ENCODE measurements at places on chromosomes 4 and X. TPM values are rescaled to one million over a fixed set of nuclear protein-coding genes. Genes with fewer than 3 reads are reported as not detected.

CT45A5 gene
- not detected for polyA plus RNA-seq

IL9R gene
- not detected for polyA plus RNA-seq

ARR3 gene
- polyA plus RNA-seq: not detected

SLC9B1 gene
- 1.8 TPM for polyA plus RNA-seq

EXOC1 gene
- 15.6 TPM for polyA plus RNA-seq

SSX2 gene
- polyA plus RNA-seq: not detected

DCHS2 gene
- polyA plus RNA-seq: not detected

CCDC110 gene
- not detected for polyA plus RNA-seq

FGB gene
- not detected for polyA plus RNA-seq

- no peak for DNase-seq
Measured at GRCh38 chr4:79296768-79297428, 29.0 kb downstream of the NAA11 start.

GRCh38 chrX:43741843-43742573 lies 85.9 kb downstream of the MAOA start:
- DNase-seq: no peak

DNA sequence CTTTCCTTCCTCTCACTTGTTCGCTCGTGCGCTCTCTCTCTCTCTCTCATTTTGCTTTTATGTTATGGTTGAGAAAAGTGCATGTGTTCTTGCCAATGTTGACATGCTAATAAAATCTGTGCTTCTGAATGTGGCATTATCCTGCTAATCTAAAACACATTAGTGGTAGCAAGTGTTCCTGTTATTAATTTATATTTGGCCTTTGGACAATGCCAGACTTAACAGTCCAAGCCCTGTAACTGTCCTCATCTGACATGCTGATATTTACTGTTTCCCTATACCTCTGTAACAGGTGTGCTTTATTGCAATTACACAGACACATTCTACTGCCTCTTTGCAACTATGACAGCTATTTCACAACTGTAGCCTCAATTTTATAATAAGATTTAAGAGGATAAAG lies 2.7 kb downstream of the PPARGC1A start:
- DNase-seq: no peak

- no peak for DNase-seq
Measured at GRCh38 chr4:76729980-76730379, 168.0 kb downstream of the SOWAHB start.

DNA sequence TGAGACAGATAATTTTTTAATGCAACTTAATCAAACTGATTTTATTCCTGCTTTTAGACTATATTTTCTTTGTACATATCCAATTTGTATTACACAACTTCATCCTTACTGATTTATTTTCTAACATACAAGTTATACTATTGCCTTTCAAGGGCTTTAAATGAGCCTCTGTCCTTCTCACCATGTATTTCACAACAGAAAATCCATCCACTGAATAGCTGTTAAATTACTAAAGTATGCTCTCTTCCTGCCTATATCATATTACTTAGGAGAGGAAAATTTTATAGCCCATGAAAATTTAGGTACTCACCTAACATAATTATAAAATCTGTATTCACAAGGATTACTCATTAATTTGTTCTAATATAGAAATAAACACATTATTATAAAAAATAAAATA lies 528.6 kb downstream of the ANKRD50 start:
- DNase-seq: no peak

DNA sequence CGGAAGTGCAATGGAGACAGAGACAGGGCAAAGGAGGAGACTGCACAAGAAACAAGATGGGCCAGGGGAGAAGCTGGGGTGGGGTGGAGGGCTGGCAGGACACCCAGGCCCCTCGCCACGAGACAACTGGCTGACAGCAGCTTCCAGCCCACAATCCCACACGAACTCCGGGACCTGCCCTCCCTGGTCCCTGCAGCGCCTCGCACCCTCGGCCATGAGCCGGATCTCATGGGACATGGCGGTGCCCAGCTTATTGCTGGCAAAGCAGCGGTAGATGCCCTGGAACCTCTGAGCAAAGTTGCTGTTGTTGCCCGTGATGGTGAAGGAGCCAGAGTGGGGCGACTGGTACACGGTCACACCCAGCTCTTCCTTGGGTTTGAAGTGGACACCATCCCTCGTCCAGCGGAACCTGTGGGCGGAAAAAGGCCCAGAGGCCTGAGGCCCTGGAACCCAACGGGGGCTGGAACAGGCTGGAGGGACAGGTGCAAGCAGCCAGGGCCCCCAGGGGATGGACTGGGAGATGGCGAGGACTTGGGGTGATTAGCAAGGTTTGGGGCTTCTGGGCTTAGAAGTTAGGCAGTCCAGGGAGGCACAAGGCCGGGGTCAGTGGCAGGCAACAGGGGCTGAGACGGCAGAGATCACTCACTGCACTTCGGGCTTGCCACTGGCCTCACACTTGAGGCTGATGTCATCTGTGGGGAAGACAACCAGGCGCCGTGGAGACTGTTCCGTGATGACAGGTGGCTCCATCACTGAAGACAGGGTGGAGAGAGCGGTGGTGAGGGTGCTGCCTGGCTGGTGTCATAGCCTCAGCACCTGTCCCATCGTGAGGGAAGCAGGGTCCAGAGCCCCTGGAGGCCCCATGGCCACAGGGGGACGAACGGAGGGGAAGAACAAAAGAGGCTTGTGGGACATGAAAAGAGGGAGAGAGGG lies 13.8 kb downstream of the L1CAM start:
- DNase-seq: no peak

DNA sequence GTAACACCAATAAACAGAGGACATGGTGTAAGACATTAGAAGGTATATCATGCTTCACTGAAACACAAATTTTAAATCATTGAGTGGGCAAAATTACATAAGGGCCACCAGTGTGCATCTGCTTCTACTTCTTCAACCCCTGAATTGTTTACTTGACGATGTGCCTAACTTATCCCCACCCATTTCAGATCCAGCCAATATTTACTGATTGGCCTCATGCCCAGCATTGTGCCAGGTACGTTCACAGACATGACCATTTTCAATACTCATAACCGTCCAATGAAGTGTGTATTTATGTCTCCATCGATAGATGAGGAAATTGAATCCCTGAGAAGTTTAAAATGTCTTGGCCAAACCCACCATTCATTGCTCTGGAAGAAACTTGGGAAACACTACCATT lies 208.3 kb upstream of the MID1 start:
- DNase-seq: no peak

DNA sequence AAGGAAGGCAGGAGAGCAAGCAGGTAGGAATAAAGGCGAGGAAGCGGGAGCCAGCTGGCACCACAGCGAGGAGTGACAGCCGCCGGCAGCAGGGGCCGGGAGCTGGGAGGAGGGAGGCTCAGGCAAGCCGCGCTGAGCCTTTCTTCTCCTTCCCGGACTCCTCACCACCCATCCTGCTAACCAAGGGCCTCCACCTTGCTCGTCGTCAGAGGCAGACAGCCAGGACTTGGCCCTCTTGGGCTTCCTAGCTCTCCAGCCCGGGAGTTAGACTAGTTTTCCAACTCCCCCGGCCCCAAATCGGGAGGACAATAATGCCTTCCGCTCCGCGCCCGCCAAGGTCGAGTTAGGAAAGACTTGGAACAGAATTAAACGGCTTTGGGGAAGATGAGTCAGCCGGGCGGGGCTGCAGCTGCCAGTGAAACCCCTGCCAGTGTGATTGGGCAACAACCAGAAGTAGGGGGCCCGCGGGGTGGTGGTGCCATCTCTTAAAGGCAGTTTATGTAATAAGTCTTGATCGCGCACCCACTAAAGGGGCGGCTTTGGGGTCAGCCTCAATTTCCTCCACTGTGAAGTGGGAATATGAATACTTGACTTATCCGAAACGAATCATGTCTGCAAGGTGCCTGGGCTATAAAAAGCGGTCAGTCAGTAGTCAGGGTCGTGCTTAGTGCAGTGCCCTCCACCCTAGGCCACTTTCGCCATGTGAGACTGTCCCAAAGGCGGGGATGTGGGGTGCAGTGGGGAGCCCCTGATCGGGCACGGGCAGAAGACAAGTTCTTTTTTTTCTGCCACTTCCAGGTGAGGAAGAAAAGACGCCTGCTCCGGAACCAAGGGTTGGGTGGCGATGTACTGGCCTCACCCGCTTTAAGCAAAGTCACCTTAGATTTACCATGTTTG lies 6.7 kb upstream of the HSD17B10 start:
- DNase-seq: no peak

DNA sequence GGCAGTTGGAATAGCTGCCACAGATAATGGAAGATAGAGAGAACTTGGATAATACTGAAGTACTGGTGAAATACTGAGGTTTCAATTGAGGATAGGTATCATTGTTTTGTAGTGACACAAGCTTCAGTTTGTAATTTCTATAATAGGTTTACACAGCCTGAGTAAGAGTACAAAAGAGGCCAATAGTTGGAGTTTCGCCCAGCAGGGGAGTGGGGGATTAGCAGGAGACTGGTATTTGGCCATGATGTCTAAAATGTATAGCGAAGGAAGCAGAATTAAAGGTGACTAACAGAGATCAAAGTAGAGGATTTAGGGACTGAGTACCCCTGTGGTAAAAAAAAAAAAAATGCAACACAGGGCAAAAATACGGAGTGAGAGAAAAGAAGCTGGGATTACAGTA lies 129.5 kb downstream of the KCTD8 start:
- no peak for DNase-seq

DNA sequence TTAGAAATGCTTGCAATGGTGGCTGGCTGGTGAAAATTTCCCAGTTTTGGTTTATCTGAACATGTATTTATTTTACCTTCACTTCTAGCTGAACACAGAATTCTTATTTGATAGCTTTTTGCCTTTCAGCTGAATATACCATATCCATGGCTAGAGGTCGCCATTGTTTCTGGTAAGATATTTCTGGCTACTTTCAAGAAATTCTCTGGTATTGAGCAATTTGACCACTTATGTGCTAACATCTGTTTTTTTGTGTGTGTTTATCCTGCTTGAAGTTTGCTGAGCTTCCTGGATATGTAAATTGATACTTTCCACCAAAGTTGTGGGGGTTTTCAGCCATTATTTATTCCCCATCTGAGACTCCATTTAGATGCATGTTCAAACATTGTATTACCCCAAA lies 75.4 kb downstream of the FBXW7 start:
- no peak for DNase-seq

GRCh38 chrX:133437356-133437755 lies 22.1 kb upstream of the GPC4 start:
- DNase-seq: no peak

- DNase-seq: no peak
Measured at GRCh38 chr4:68182382-68182820, 52.7 kb upstream of the TMPRSS11F start.

DNA sequence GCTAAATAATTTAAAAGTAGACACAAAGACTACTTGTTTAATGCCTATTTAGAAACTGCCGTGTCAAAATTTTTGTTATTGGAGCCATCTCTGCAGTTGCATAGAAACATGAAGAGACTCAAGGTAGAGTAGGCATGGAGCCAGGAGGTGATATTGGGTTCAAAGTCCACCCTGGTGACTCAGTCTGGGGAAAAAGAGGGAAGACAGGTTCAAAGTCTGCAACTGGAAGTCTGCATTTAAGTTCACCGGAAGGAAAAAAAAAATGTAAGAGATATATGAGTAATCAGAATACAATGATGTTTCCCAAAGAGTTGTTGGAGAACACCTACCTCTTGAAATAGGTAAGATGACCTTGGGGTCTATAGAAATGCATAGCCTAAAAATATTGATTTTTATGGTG lies 67.4 kb upstream of the QRFPR start:
- DNase-seq: no peak

GRCh38 chr4:47891928-47892327 lies 22.5 kb downstream of the NFXL1 start:
- DNase-seq: no peak

DNA sequence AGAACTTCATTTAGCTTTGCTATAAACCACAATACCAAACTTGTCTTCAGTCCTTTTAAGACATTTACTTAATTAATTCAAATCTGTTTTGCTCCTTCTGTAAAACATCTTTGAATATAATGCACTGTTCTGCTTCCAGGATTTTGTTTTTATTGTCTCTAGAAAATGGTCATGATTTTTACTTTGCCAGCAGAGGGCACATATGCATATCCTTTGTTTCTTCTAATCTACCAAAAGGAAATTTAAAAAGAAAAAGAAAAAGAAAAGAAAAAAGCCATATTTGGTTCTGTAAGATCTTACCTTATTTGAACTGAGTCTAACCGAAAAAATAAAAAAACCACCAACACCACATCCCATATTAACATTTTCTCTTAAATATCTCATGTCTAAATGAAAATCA lies 101.9 kb upstream of the CCSER1 start:
- DNase-seq: no peak

GRCh38 chrX:72123471-72124185 lies 8.1 kb downstream of the RTL5 start:
- no peak for DNase-seq

GRCh38 chr4:39631700-39632079 lies 7.0 kb downstream of the SMIM14 start:
- DNase-seq: no peak

GRCh38 chr4:174135936-174136406 lies 147.5 kb downstream of the FBXO8 start:
- DNase-seq: no peak

- DNase-seq: no peak
Measured at GRCh38 chr4:5259471-5259870, 208.2 kb downstream of the STK32B start.

- no peak for DNase-seq
Measured at GRCh38 chr4:139184129-139184528, 7.1 kb upstream of the ELF2 start.

GRCh38 chr4:155799116-155799793 lies 40.4 kb downstream of the GUCY1B1 start:
- no peak for DNase-seq

DNA sequence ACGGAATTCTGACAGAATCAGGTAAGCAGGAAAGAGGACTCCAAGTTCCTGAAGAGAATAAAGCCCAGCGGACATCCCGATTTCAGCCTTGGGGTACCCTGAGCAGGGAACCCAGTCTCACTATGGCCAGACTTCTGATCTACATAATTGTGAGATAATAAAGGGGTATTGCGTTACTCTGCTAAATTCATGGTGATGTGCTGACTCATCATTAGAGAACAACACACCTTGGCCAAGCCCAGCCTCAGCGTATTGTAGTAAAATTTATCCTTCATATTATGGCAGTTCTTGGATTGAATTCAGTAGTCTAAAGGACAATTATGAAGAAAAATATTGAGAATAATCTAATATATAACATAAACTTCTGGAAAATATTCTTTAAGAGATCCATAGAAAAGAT lies 170.2 kb upstream of the MAD2L1 start:
- DNase-seq: no peak

GRCh38 chr4:2413821-2414610 lies 4.4 kb downstream of the ZFYVE28 start:
- DNase-seq: no peak

DNA sequence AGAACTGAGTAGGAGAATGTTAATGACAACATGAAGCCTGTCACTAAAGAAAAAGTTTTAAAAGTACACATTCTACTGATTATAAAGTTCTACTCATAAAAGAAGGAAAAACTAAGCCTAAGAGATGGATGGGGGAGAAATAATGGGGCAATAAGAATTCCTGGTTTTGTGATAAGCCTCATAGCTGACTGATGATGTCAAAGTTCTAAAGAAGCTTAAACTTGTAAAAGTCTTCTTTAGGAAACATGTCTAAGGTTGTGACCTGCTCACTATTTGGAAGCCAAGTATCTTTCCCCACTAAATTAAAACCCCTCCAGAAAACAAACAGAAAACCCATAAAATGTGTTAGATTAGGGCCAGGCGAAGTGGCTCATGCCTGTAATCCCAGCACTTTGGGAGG lies 232.9 kb upstream of the GIMD1 start:
- no peak for DNase-seq

Measured in immature natural killer cell (primary cell).